CD14-positive monocyte (primary cell): ENCODE measurements at places on chromosomes 1 and 21. TPM values are rescaled to one million over a fixed set of nuclear protein-coding genes. Genes with fewer than 3 reads are reported as not detected.

DNA sequence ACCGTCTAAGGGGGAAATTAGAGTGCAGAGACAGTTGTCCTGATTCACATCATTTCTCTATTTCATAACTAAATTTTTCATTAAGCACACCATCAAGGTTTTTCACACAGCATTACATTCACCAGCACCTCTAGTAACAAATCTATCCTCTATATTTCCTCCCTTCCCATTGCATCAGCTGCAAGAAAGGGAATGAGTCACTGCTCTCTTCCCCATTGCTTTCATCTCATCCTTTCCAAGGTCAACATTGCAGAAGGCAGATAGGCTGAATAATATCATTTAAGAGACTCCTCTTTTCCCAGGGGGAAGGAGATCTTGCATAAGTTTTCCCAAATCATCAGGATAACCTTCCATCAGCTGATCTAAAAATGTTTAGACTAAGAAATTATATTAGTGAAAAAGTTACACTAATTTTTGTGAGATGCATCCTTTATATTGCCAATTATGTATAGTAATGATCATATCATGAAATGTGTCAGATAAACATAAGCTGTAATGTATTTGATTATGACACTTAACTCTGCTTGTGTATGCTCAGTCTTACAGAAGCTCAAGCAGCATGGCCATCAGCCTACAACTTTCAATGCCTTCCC lies 4.3 kb downstream of the INTS7 start:
- peak; percentile 16 for DNase-seq

IL19 gene
- not detected for polyA plus RNA-seq

- DNase-seq, result no peak
These were observed 15.6 kb downstream of the B3GALT5 start for GRCh38 chr21:39628385-39628784.

LRRC38 gene
- not detected for polyA plus RNA-seq
